ENCODE measurements at places on chromosomes 3 and 15. TPM values are rescaled to one million over a fixed set of nuclear protein-coding genes. Genes with fewer than 3 reads are reported as not detected.

The MAGEF1 gene
- total RNA-seq, result 29.4 TPM

The SI gene
- 0.24 TPM for total RNA-seq

The SAMD7 gene
- total RNA-seq, result 1.9 TPM

The CMTM8 gene
- not detected for total RNA-seq

The SLC15A2 gene
- total RNA-seq, result 12.0 TPM

The CASR gene
- total RNA-seq, result 1.4 TPM

The A4GNT gene
- 0.96 TPM for total RNA-seq

The BFSP2 gene
- 3.4 TPM for total RNA-seq

The TGM5 gene
- 13.7 TPM for total RNA-seq

The NPAP1 gene
- total RNA-seq, result 2.4 TPM

The FGF12 gene
- 7.0 TPM for total RNA-seq

The TBL1XR1 gene
- 134 TPM for total RNA-seq

The SERINC4 gene
- total RNA-seq, result not detected

The IL12A gene
- total RNA-seq, result 0.72 TPM

GRCh38 chr3:194381460-194381875, 11.9 kb upstream of the LRRC15 start:
- no peak for DNase-seq

DNA sequence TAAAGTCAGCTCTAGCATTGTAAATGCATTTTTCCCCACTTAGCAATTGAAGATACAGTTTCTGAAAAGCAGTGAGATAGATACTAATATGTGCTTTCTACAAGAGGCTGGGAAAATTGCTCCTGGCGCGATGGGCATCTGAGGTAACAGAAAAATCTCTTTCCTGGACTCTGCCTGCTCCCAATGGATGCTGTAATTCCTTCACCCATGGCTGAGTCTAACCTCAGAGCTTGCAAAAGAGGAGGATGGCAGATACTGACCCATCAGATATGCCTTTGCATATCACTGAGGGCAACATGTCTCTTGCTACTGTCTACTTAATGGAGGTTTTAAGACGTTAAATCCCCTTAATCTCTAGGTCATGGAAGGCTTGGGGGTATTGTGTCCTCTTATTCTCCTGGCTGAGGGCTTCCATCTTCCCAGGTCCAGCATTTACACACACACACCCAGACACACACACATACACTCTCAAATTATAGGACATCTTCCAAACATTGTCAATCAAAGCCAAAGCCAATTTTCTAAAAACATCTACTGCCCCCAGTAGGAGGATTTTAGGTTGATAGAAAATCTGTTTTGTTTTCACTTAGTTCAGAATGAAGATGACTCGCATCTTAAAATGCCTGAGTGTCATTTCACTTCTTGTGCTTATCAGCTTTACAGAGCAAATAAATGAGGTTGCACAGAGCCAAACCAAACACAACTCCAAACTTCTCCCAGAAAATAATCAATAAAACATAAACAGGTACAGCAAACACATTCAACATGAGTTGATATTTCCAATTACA, 2.4 kb downstream of the TRPM1 start:
- DNase-seq, result no peak

- DNase-seq, result no peak
These were observed 278.5 kb upstream of the RASGRP1 start for GRCh38 chr15:38843051-38843501.

DNA sequence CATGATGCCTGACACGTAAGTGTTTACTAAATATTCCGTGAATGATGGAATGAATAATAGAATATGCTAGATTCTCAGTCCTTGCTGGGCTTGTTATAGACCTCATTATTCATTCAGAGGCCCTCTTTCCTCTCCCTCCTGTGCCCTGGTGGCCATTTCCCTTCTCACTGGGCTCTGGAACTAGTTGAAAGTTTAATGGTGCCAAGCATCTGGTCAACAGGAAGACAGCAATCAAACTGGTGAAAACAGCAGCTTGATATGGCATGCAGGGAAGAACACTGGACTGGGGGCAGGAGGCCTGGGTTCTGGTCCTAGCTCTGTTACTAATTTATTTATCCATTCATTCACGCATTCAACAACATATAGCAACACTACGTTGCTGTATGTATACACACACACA, 3.7 kb upstream of the APOD start:
- DNase-seq, result no peak

GRCh38 chr3:101167376-101167775, 153.0 kb downstream of the IMPG2 start:
- no peak for DNase-seq

- no peak for DNase-seq
These were observed 44.0 kb downstream of the SUCLG2 start for GRCh38 chr3:67610458-67610857.

DNA sequence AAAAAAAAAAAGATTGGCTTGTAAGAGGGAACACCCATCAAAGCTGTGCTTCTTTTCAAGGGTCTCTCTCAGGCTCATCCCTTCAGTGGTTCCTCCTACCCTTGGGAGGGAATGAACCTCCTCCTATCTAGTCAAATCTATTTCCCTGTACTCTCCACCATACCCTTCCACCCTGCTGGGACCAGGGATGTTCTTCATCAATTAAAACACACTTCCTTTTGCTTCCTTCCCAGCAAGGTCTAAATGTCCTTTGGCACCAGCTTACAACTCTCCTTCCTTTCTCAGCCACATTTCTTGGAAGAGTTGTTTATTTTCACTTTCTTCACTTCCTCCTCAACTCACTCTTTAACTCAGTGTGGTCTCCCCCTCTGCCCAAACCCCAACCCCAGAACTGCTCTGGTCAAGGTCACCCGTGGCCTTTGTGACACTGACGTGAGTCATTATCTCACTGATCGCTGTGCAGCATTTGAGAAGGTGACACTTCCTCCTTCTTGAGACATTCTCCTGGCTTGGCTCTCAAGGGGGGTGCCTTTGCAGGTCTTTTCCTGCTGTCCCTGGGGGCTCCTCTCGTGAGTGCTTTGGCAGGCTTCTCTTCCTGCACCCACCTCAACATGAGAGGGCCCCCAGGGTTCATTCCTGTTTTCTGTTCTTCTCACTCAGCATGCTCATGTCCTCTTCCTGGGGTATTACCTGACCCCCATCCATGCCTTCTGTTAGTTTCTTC, 210.5 kb upstream of the TLE3 start:
- no peak for DNase-seq

DNA sequence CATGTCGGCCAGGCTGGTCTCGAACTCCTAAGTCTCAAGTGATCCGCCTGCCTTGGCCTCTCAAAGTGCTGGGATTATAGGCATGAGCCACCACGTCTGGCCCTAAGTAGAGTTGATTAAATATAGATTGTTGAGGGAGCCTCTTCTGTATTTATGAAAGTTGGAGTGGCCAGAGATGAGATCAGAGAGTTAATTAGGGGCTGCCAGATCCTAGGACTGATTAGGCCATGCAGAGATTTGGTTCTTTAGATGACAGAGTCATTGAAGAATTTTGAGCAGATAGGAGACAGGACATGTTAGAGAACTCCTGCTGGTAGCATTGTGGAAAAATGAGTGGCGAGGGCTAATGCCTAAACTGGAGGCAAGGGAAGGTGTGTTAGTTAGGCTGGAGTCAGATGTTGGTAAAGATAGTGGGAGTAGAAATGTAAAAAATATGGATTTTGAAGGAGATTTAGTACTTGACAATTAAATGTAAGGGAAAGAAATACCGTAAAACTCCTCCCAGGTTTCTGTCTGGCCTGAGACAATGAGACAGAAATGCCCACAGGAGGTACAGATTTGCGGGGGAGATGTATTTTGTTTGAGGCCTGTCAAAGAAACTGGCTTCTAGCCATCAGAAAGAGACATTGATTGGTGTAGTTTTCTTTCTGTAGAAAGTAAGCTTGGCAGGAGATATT, 23.4 kb downstream of the SACM1L start:
- DNase-seq, result no peak

DNA sequence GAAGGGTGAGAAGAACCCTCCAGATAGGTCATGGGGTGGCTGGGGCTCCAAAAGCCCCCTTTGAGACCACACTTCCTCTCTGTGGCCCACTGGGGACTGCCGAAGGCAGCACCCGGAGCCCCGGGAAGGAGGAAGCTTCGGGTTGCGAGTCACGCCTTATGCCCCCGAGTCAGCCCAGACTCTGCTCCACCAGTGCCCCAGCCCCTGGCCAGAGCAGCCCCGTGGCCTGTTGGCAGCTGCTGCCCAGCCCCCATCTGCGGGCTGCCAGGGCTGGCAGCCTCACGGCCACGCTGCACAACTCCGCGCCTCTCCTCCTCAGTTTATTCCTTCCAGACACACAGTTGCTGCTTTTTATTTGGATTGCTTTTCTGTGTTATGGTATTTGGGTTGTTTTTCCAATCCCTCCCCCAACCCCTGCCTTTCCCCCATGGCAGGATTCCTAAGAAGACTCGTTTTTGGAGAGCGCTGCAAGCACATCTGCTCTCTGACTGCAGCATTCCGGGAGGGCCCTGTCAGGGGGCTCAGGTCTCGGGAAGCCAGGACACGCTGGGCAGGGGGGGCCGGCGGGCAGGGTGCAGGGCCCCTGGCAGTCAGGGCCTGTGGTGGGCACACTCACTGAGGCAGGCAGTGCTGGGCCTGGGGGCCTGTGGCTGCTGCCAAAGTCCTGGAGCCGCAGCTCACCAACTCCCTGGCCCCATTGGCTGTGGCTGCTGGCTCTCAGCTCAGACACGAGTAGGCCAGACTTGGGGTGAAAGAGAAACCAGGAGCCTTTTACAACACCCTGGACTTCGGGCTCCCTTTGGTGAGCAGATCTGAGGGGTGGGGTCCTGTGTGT, 20.2 kb downstream of the MAGEF1 start:
- peak; percentile 93 for DNase-seq

DNA sequence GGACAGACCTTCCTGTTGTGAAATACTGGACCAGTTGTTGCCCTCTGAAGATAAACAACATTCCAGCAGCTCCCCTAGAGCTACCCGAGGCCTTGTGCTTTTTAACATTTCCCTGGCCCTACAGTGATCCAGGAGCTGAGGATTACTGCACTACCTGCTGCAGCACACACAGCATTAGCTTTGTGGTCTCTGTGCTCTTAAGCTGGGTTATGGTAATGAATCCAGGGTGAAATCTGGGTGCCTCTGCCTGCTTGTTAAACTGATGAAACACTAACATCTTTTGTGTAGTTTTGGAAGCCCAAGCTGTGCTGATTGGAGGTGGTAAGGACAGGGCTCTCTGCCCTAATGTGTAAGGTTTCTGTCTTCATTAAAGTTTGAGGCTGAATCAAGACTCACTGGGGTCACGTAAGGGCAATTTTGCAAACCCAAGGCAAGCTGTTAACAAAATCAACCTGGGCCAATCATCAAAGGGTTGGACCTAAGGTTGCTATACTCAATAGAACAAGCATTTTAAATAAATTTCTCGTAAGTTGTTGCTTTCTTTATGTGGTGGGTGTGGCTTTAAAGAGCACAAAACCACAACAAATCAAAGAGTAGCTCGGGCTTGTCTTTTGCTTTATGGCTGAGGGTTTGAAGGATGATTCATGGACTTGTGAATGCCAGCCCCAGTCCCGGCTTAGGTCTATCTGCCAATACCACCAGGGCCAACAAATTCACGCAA, 183.9 kb downstream of the TPRG1 start:
- no peak for DNase-seq

GRCh38 chr3:152196782-152197181, 71.9 kb upstream of the MBNL1 start:
- DNase-seq, result no peak

- DNase-seq, result no peak
These were observed 500 bp upstream of the RAB6B start for GRCh38 chr3:133896002-133896761.

- DNase-seq, result no peak
These were observed 37.0 kb downstream of the SEMA6D start for GRCh38 chr15:47754312-47754711.

DNA sequence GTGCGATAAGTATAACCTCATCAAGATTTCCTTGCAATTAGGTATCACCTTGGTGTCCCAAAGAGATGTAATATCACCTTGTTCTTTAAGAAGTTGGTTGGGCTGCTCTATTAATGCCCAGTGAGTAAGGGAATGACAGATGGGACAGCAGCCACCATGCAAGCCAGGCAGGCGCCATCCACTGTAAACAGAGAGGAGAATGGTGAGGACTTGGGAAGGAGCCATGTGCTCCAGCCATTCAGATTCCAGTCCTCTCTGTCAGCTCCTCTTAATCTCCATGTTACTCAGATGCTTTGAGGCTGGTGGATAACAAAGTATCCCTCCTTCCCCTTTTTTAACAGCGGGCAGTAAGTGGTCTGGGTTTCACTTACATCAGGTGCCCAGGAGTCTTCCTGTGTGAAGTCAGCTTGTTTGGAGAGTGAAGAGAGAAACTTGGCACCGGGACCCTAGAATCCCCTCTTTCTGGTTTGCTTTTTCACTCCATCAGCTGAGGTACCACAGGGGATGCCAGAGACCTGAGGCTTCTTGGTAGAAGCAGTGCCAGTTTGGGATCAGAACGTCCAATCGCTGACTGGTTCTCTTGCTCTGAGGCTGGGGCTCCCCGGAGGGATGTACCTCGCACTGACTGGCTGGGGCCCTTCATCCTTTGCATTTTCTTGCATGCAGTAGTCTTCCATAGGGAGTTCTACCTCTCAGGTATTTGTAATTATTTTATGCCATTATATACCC, 29.5 kb downstream of the SLCO3A1 start:
- DNase-seq, result no peak

GRCh38 chr15:58442122-58442521, 10.3 kb downstream of the LIPC start:
- DNase-seq, result no peak

- no peak for DNase-seq
These were observed 316.8 kb upstream of the ATP10A start for GRCh38 chr15:26179906-26180305.

- DNase-seq, result no peak
These were observed 391.1 kb downstream of the SI start for GRCh38 chr3:164687211-164687610.

GRCh38 chr3:144947895-144948294, 976.3 kb downstream of the DIPK2A start:
- no peak for DNase-seq

DNA sequence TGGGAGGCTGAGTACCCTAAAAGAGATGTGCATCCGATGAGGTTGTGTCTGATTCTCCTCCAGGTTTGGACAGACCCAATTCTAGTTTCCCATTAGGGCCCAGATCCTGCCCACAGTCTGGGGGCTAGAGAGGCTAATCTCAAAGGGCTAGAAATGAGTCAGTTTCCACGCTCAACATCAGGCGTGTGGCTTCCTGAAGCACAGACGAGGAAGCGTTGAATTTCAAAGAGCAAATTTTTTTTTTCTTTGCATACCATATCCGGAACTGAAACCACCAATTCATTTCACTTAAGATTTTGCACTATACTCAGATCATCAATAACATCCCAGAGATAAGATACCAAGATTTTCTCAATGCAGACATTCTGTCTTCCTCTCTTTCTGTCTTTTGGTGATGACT, 173.8 kb upstream of the BCL6 start:
- DNase-seq, result no peak

- DNase-seq, result no peak
These were observed 18.4 kb downstream of the LARS2 start for GRCh38 chr3:45406772-45407171.

- DNase-seq, result no peak
These were observed 39.3 kb downstream of the ADCY5 start for GRCh38 chr3:123409443-123410148.

All from umbilical cord (tissue), 2 donors.